Epithelial cell of alveolus of lung (primary cell): ENCODE measurements at places on chromosomes 1 and 21. TPM values are rescaled to one million over a fixed set of nuclear protein-coding genes. Genes with fewer than 3 reads are reported as not detected.

Gene AMY1C
- not detected in 2 replicates for total RNA-seq

Gene HCRTR1
- total RNA-seq: 0.13 TPM in 1 of 2 replicates, not detected in the other

Gene UBE4B
- total RNA-seq: 31.0 and 35.4 TPM in 2 replicates

Gene FMO3
- total RNA-seq: 0.26 and 5.3 TPM in 2 replicates

Gene PLCH2
- total RNA-seq: not detected in 2 replicates

Gene FAM177B
- not detected in 2 replicates for total RNA-seq

Gene SNAPIN
- total RNA-seq: 58.3 and 61.5 TPM in 2 replicates

Gene UHMK1
- total RNA-seq: 44.1 and 44.3 TPM in 2 replicates

Gene UBXN10
- total RNA-seq: under 0.01 and 0.13 TPM in 2 replicates

Gene NENF
- total RNA-seq: 36.1 and 52.2 TPM in 2 replicates

Gene USH2A
- not detected in 2 replicates for total RNA-seq

Gene TMEM269
- 0.32 TPM in 1 of 2 replicates, not detected in the other for total RNA-seq

Gene RYR2
- total RNA-seq: under 0.01 and 0.08 TPM in 2 replicates

Gene TSPAN1
- total RNA-seq: 1.6 and 2.0 TPM in 2 replicates

Gene ACTL8
- total RNA-seq: 0.08 TPM in 1 of 2 replicates, not detected in the other

Gene ACTN2
- 1.6 TPM in 1 of 2 replicates, not detected in the other for total RNA-seq

Gene ATP1A4
- not detected in 2 replicates for total RNA-seq

Gene TEX38
- total RNA-seq: not detected in 2 replicates

Gene OR2L13
- total RNA-seq: not detected in 2 replicates
